ENCODE measurements at places on chromosomes 7 and 10.

GRCh38 chr7:114959931-114960330, 38.0 kb downstream of the MDFIC start:
- no peak for DNase-seq

- DNase-seq, result no peak
Measured at GRCh38 chr10:117170244-117170643, 27.0 kb upstream of the KCNK18 start.

- DNase-seq, result peak; percentile 90
Measured at GRCh38 chr7:68691261-68692216, 906.7 kb upstream of the AUTS2 start.

- no peak for DNase-seq
Measured at GRCh38 chr7:34928052-34928451, 109.2 kb downstream of the DPY19L1 start.

DNA sequence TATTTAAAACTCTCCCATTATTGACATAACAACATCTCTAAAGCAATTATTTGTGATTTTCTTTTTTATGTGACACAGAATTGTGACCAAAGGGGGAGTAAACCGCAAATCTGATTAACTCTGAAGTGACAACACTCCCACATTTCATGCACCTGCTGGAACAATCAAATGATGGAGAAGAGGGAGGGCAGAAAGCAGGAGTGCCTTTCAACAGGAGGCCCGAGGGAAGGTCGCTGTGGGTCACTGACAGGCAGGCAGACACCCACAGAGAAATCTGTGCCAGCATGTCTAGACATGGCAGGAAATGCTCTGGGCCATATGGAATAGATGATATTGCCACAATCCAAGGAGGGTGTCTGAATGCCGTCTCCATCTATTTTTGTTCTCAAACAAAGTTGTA, 247.3 kb downstream of the DOCK4 start:
- peak; percentile 30 for DNase-seq

GRCh38 chr10:114849674-114850073, 28.1 kb downstream of the FHIP2A start:
- DNase-seq, result no peak

DNA sequence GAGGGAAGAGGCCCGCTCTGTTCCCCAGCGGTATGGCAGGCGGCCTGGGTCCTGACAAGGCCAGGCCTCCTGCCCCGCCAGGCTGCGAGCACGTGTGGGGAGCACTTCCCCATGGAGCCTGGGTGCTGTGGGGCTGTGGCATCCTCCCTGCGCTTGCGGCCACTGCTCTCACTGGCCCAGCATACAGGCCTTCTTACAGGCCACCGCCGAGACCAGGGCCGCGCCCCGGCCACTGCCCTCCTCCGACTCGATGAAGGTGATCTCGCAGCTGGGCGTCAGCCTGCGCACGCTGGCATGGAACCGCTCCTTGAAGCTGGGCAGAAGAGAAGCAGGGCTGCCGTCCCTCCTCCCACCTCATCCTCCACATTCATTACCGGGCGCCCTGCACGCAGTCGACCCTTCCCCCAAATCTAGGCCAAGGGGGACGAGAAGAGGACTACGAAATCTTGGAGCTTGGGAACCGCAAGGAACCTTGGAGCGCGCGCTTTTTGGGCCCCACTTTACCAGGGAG, 3.9 kb upstream of the MYL7 start:
- DNase-seq, result no peak

Data from kidney glomerular epithelial cell (primary cell).